ENCODE measurements at places on chromosomes 4 and X. TPM values are rescaled to one million over a fixed set of nuclear protein-coding genes. Genes with fewer than 3 reads are reported as not detected.
A peak's percentile ranks its signal among the peaks of the same experiment; 100 is the strongest.

Gene UGT2A3
- not detected for total RNA-seq

DNA sequence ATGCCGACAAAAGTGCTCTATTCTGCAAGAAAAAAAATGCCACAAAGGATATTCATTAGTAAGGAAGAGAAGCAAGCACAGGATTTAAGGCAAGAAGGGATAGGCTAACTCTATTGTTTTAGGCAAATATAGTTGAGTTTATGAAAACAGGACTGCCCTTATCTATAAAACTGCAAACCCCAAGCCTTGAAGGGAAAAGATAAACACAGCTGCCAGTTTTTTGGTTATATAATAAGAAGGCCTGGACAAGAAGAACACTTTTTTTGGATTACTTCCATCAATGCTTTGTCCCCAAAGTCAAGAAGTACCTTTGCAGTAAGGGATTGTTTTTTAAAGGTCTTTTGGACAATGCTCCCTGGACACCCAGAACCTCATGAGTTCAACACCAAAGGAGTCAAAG is 45.4 kb upstream of the WWC2 start:
- H3K27ac ChIP-seq: no peak overlapping the region
- H3K4me3 ChIP-seq: no peak overlapping the region
- no peaks in the 10 kb centered on the region for H3K4me1 ChIP-seq
- no peaks in the 10 kb centered on the region for H3K27me3 ChIP-seq
- H3K36me3 ChIP-seq: peaks cover 2% of the 10 kb centered on the region

DNA sequence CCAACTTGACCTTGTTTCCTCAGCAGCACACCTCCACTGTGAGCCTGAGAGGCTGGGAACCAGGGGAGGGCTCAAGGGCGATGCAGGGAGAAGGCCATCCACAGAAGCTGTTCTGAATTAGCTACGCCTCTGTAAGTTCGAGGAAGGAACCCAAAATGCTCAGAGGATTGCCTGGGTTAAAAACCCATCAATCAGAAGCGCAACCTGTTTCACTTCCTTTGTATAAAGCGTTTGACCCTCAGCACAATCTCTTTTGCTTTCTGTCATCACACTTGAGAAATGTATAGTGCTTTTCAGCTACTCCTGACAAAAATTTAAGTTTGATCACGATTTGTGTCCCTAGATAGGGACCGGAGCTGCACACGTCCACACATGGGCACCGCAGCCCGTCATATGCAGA is 48.0 kb upstream of the MAP3K15 start:
- H3K36me3 ChIP-seq: peaks cover 3% of the 10 kb centered on the region
- DNase-seq: no peak
- no peaks in the 10 kb centered on the region for H3K27me3 ChIP-seq

- H3K27me3 ChIP-seq: no peaks in the 10 kb centered on the region
- no peak overlapping the region for H3K27ac ChIP-seq
- no peaks in the 10 kb centered on the region for H3K36me3 ChIP-seq
- H3K4me1 ChIP-seq: peaks cover 23% of the 10 kb centered on the region
- H3K4me3 ChIP-seq: no peak overlapping the region
Observed at GRCh38 chr4:139593091-139593564, 37.1 kb upstream of the SETD7 start.

GRCh38 chr4:186627226-186627865 is 72.0 kb upstream of the MTNR1A start:
- peaks cover 53% of the 10 kb centered on the region for H3K36me3 ChIP-seq
- no peak overlapping the region for H3K27ac ChIP-seq
- DNase-seq: no peak
- H3K4me3 ChIP-seq: no peak overlapping the region

Gene PAK3
- 11.9 TPM for total RNA-seq

- H3K36me3 ChIP-seq: no peaks in the 10 kb centered on the region
- DNase-seq: no peak
- no peaks in the 10 kb centered on the region for H3K27me3 ChIP-seq
- no peak overlapping the region for H3K27ac ChIP-seq
- H3K4me3 ChIP-seq: no peak overlapping the region
- H3K4me1 ChIP-seq: no peaks in the 10 kb centered on the region
Observed at GRCh38 chr4:166839615-166840251, 394.6 kb downstream of the SPOCK3 start.

DNA sequence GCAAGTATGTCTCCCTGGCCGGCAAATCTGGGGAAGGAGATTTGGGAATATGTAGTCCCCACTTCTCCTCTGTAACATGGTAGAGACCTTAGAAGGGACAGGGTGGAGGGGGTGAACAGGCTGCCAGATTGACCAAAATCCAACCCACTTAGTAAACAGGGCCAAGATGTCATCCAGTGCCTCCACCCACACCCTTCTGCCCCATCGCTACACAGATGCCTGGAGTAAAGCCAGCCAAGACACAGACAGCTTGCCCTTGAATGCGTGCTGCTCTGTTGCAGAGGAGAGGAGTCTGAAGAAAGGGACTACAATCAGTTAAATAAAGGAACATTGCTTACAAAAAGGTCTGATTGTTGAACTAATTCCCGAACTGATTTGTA is 160.1 kb upstream of the LDB2 start:
- H3K4me3 ChIP-seq: no peak overlapping the region
- H3K4me1 ChIP-seq: no peaks in the 10 kb centered on the region
- no peaks in the 10 kb centered on the region for H3K36me3 ChIP-seq

GRCh38 chr4:89056953-89057398 is at the start of gene FAM13A:
FAM13A (minus strand) TSS chr4:89057185; CDS start chr4:89056964, 221 bp downstream.
- peak within 1 kb of the TSS; percentile 93 for H3K4me3 ChIP-seq
- H3K27ac ChIP-seq: peak within 1 kb of the TSS; percentile 90
- H3K4me1 ChIP-seq: peaks cover 53% of the 10 kb centered on the region
- peak; percentile 52 for DNase-seq

DNA sequence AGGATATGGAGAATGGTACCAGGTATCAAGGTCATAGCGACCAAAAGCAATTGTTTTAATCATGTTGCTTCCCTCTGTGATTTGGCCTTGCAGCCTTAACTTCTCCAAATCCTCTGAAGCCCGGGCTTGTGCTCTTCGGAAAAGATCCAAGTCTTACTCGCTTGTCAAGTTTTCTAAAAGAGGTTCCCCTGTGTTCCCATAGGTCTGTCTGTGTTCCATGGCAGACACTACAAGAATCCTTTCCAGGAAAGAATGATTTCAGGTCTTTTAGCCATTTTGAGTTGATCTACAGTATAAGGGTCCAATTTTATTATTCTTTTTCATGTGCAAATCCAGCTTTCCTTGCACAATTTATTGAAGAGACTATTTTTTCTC is 710.6 kb upstream of the DIAPH2 start:
- H3K27me3 ChIP-seq: no peaks in the 10 kb centered on the region
- no peaks in the 10 kb centered on the region for H3K4me1 ChIP-seq
- no peak for DNase-seq
- no peak overlapping the region for H3K4me3 ChIP-seq
- H3K36me3 ChIP-seq: no peaks in the 10 kb centered on the region

DNA sequence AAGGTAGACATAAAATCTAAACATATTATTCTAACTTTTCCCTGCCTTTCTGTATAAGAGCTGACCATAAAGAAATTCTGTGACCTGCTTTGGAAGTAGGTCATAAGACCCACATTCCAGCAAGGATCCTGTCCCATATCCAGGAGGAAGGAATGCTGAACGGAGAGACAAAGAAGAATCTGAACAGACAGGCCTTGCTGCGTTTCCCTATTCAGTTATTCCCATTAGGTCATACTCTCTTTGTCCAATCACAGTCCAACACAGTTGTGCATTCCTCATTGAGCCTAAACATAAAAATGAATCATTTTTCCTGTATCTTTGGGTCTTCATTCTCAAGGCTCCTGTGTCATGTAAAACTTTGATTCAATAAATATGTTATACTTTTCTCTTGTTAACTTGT is 287.6 kb upstream of the TAPT1 start:
- no peaks in the 10 kb centered on the region for H3K27me3 ChIP-seq
- H3K36me3 ChIP-seq: peaks cover 3% of the 10 kb centered on the region
- no peak overlapping the region for H3K4me3 ChIP-seq
- DNase-seq: no peak
- H3K27ac ChIP-seq: no peak overlapping the region

Gene SHROOM2
- total RNA-seq: 10.3 TPM

- no peaks in the 10 kb centered on the region for H3K4me1 ChIP-seq
- DNase-seq: no peak
- no peaks in the 10 kb centered on the region for H3K36me3 ChIP-seq
- H3K27ac ChIP-seq: no peak overlapping the region
- no peak overlapping the region for H3K4me3 ChIP-seq
- H3K27me3 ChIP-seq: no peaks in the 10 kb centered on the region
Observed at GRCh38 chr4:144409525-144409924, 236.4 kb upstream of the HHIP start.

- no peak overlapping the region for H3K27ac ChIP-seq
- H3K4me3 ChIP-seq: no peak overlapping the region
- peaks cover 2% of the 10 kb centered on the region for H3K27me3 ChIP-seq
- no peaks in the 10 kb centered on the region for H3K36me3 ChIP-seq
- peaks cover 8% of the 10 kb centered on the region for H3K4me1 ChIP-seq
- no peak for DNase-seq
Observed at GRCh38 chr4:168484626-168485025, 4.3 kb upstream of the DDX60L start.

DNA sequence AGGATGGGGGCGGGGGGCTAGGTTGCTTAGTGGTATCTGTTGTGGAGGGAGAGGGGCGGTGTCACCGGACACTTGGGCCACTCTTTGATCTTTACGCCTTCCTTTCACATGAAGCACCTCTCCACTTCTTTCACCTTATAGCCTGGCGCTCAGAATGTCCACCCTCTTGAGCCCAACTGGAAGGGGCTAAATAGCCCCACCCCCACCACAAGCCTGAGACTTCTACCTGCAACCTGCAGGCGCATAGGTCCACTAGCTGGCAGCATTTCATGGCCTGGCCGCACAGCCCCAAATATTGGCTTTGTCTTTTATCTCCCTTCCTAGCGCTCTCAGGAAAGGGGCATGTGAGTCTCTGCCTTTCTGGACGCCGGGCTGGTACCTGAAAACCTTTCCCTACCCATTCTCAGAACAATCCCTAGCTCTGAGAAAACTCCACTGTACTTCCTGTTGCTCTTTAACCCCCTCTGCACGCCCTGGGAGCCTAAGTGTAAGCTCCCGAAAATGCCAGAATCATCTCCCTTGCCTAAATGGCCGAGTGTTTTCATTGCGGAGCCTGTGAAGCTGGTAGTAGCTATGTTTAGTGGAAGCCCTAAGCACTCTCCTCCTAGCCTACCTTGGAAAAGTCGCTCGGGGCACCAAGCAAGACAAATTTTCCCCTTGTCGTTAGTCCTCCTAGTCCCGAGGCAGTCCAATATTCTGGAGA is 1.2 kb upstream of the TRPC5 start:
- DNase-seq: no peak
- H3K36me3 ChIP-seq: no peaks in the 10 kb centered on the region
- H3K4me3 ChIP-seq: peak overlapping the region; percentile 85
- peaks cover 92% of the 10 kb centered on the region for H3K27me3 ChIP-seq

Gene FAM236A
- total RNA-seq: not detected

Gene GPR82
- total RNA-seq: not detected

- DNase-seq: no peak
- H3K4me3 ChIP-seq: no peak overlapping the region
- no peak overlapping the region for H3K27ac ChIP-seq
Observed at GRCh38 chrX:1138476-1139184, 73.8 kb downstream of the CRLF2 start.

Gene DKK2
- total RNA-seq: not detected

DNA sequence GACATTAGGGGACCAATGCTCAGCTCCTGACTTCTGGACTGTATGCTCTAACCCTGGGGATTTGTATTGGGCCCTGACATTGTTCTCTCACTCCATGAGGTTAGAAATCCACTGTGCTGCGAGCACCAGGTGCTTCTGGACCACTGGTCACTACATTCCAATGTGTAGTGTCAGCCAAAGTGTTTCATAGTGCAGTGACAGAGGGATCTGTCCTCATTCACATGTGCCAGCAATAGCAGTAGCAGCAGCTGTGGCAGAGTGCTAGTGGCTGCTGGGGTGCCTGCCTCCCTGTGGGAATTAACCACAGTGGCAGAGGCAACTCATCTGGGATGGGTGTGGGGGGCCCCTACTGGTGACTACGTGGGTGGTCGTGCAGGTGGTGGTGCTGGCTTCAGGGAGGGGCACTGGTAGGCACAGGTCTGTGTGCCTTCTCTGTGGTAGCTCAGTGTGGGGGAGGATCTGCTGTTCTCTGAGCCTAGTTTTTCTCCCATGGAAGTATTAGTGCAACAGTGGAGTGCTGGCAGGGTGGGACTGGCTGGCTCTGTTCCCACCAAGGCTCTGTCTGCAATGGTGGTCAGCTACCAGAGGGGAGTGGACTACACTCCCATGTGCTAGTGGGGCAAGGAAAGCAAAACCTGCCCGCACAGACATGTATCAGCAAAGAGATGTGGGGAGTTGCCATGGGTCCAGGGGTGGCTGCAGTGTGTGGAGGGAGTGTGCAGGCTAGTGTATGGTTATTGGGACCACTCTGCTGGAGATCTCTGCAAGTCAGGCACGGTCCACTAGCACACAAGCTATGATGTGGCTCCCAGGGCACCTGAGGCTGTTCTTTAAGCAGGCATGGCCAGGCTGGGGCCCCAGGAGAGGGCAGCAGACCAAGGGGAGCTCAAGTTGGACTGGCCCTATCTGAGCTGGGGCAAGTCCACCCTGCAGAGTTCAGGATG is 78.5 kb downstream of the SCLT1 start:
- H3K36me3 ChIP-seq: peaks cover 61% of the 10 kb centered on the region
- no peak for DNase-seq
- H3K27ac ChIP-seq: no peak overlapping the region
- no peak overlapping the region for H3K4me3 ChIP-seq
- H3K4me1 ChIP-seq: no peaks in the 10 kb centered on the region
- H3K27me3 ChIP-seq: no peaks in the 10 kb centered on the region

Gene NAA11
- total RNA-seq: not detected

DNA sequence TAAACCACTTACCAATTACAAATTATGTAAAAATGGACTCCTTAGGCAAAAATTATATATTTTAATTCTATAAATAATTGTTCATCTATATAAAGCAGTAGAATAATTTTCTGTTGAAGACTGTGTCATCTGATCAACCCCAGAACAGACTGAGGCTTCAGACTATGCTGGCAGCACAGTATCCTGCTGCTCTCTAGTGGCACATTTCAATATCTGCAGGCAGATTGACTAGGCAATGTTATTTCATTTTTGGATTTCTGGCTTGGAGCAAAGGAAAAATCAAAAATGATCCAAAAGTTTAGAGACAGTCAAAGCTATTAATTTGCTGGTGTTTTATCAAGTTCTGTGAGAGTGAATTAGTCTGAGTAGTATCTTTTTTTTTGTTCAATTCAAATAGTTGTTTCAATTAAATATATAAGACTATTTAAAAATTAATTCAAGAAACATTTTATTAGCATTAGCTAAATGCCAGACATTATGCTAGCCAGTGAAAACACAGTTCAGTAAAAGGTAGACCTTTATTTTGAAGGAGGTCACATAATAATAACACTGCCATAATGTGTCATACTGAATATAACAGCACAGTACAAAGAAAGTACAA is 21.3 kb upstream of the SULT1E1 start:
- H3K4me3 ChIP-seq: no peak overlapping the region
- peaks cover 16% of the 10 kb centered on the region for H3K27me3 ChIP-seq
- H3K36me3 ChIP-seq: no peaks in the 10 kb centered on the region
- DNase-seq: no peak

DNA sequence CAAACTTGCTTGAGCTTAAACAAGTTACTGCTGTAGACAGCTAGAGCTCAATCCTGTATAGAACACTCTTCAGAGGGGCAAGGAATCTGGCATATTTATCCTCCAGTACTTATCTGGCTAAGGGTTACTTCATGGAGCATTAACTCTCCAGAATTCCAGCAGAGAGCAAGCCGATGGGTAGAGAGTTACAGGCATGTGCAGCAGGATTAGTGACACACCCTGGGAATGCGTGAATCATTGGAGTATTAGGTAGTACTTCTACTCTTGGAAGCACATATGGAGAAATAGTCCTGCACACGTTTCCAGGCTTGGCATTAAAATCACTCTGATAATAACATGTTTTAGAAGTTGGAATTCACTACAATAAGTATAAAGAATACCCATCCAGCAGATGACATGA is 35.4 kb downstream of the GRXCR1 start:
- no peaks in the 10 kb centered on the region for H3K4me1 ChIP-seq
- no peak for DNase-seq
- no peak overlapping the region for H3K4me3 ChIP-seq
- peaks cover 5% of the 10 kb centered on the region for H3K27me3 ChIP-seq
